ENCODE measurements at places on chromosomes 6 and 20.

- DNase-seq, result peak; percentile 14
Observed at GRCh38 chr20:53332022-53332837, 261.4 kb downstream of the ZNF217 start.

GRCh38 chr6:42690151-42690702 lies 32.2 kb downstream of the PRPH2 start:
- no peak for DNase-seq

- DNase-seq, result no peak
Observed at GRCh38 chr6:43105538-43106222, 29.6 kb downstream of the PTK7 start.

DNA sequence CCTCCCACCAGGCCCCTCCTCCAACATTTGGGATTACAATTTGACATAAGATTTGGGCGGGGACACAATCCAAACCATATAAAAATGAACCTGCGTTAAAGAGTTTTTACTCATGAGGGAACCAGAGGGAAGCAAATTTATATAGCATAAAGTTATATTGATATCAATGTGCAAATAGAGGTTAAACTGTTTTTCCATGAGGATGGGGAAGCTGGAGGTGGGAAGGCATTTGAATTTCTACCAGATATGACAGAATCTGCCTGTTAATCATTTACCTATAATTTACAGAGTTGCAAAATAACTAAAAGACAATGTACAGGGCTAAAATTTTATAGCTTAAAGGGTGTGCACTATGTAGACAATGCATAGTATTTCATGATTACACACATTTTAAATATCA lies 322.0 kb upstream of the FKBP1C start:
- no peak for DNase-seq

DNA sequence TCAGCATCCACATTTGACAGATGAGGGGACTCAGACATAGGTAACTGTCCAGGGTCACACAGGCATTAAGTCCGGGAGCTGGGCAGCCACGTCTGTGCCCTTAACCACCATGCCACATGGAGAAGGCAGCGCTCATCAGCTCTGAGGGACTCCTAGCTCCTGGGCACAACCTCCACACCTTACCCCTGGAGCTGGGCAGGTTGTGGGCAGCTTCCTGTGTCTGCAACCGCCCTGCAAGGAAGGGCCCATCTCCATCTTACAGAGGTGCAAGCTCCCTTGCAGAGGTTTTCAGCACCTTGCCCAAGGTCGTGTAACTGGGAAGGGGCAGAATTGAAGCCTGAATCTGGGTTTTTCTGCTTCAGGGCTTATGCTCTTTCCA lies 7.9 kb downstream of the CCDC167 start:
- no peak for DNase-seq

DNA sequence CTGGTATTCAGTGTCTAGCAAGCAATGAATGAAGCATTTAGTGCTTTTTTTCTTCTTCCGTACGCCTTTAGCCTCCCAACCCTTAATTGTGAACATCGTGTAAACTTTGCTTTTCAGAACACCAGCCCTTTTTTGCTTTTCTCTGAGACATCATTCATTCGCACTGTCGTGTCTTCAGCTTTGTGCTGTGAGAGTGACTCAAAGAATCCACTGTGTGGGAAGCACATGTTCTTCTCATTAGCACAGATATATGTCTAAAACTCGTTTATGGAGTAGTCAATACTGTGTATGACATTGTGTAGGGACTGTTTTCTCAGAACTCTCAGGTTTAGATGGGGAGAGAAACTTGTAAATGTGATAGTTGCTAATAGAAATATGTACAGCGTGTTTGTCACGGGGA lies 279.1 kb downstream of the FARS2 start:
- peak; percentile 78 for DNase-seq

DNA sequence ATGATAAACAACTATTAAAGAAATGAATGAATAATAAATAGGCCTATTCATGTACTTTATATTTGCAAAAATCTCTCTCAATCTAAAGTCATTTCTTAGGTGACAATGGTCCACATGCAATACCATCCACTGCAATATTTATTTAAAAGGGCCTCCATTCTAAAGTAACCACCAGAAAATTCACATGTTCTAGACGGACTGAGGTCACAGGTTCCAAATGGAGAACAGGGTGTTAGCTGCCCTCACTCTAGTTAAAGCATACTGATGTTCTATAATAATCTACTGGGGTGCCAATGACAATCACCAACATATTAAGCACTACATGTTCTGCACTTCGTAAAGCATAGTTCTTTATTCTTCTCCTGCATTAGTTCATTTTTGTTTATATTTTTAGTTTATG lies 1.2 kb downstream of the HBS1L start:
- no peak for DNase-seq

DNA sequence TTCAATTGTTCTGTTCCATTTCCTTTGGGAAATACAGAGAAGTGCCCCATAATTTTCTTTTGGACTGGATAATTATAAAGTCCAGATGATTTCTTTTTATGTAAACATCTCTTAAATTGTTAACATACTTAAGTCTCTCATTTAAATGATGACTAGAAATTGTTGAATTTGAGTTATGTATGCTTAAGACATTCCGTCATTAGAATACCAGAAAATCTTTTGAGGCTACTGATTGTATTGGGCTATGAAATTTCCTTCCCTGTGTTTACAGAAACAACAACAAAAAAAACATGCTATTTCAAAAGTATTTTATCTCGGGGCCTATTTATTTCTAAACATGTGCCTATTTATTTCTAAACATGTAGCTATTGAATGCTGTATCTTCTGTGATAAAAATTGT lies 125.4 kb downstream of the SH3BGRL2 start:
- DNase-seq, result no peak

- DNase-seq, result no peak
Observed at GRCh38 chr6:154440422-154441043, 70.0 kb downstream of the CNKSR3 start.

- DNase-seq, result no peak
Observed at GRCh38 chr20:50017160-50017559, 34.4 kb downstream of the SNAI1 start.

DNA sequence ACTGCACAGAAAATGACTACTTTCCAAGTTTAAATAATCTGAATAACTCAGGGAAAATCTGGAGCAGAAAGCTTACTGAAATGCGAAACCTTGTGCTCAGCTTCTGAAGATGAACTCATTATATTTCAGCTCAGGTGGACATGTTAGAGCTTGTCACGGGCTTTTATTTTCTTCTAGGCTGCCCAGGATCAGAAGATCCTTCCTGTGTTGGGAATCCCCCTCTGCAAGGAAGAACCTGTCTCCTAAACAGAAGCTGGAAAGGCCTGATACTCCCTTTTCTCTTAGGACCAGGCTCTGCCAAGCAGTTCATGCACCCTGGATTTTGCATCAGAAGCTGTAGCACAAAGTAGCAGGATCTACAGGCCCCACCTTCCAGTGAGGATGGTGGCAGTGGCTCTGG lies 5.1 kb upstream of the SLC2A12 start:
- DNase-seq, result no peak

GRCh38 chr6:134041093-134041492 lies 11.3 kb downstream of the SLC2A12 start:
- peak; percentile 41 for DNase-seq

GRCh38 chr20:48282591-48283228 lies 497.4 kb upstream of the SULF2 start:
- DNase-seq, result no peak

- DNase-seq, result no peak
Observed at GRCh38 chr6:13978102-13978640, 53.4 kb downstream of the RNF182 start.

GRCh38 chr6:144066741-144067484 lies 28.5 kb downstream of the SF3B5 start:
- no peak for DNase-seq

DNA sequence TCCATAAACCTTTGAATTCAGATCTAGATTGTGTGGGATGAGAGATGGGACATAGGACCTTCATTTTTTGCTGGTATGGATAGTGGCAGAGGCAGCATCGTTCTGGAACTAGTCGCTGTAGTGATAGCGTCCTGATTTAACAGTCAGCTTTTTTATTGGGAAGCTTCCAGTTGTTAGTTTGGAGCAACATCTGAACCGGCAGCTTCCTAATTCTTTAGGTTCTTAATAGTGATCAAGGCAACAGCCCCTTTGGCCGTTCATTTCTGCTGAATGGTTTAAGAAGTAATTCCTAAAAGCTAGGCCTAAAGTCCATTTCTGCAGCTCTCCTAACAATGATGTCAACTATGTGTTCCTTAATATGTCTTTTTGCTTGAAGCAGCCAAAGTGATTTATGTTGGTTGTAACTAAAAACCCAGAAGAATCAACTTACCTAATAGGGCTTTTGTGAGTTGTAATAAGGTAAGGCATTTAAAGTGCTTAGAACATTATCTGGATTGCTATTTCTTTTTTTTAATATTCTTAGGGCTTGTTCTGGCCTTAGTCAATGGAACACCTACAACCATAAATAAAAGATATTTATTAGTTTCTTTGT lies 90.3 kb downstream of the SHLD1 start:
- DNase-seq, result no peak

- DNase-seq, result no peak
Observed at GRCh38 chr6:149248693-149249369, 68.7 kb upstream of the TAB2 start.

GRCh38 chr6:43758617-43759050 lies 11.4 kb upstream of the VEGFA start:
- no peak for DNase-seq

DNA sequence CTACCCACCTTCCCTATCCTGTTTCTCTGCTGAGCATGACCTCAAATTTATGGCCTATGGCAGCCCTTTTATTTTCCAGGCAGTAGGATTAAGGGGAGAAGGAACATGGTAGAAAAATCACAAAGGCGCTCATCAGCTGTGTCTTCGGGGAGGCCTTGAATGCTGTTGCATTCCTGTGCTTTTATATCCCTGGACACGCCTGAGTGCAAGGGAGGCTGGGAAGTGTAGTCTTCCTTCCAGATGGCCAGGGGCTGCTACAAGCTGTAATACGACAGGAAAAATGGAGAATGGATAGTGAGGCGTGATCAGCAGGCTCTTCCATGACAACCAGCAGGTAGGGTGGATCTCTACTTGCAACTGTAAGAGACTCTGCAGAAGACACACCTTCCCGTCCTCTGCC lies 210.9 kb upstream of the GGTLC1 start:
- DNase-seq, result no peak

DNA sequence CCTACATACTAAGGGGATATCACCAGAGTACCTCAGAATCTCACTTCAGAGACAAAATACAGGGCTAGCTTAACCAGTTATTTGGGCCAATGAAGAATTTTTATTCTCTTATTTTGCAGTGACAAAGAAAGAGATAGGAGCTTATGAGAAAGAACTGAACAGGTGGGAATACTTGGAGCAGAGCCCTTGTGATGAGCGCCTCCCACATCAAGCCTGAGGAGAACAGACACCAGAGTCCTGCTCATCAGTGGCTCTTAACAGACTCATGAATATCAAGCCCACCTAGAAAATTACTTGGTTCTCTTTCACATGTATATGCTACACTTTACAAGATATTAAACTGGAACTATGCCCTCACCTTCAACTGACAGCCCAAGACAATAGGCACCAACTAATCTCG lies 99.0 kb downstream of the FAXC start:
- DNase-seq, result no peak

Data from fibroblast of skin of abdomen (primary cell).